ENCODE measurements at places on chromosomes 6 and 20.

GRCh38 chr20:11769825-11770224 is 147.9 kb upstream of the BTBD3 start:
- no peak for DNase-seq

GRCh38 chr6:6975459-6976111 is 132.2 kb upstream of the RREB1 start:
- no peak for DNase-seq

GRCh38 chr6:79812195-79812594 is 135.2 kb downstream of the ELOVL4 start:
- DNase-seq = no peak

DNA sequence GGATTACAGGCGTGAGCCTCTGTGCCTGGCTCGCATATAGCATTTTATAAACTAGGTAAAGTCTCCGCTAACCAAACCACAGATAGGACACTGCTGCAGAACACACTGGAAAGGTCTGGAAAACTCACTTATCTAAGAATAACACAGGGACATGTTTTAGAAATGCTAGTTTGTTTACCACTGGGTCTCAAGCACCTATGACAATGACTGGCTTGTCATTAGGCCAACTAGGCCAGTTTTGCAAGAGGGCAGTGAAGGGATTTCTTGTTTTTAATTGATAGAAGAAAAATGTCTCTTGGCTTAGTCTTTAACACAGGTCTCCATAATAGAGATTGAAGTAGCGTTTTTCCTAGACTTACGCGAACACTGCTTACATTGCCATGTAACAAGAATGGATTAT is 201.4 kb downstream of the TMEM242 start:
- no peak for DNase-seq

GRCh38 chr6:10250655-10251220 is 164.1 kb downstream of the TFAP2A start:
- DNase-seq = no peak

Data from NCI-H526 (cell line).